ENCODE measurements at places on chromosomes 7 and 10. TPM values are rescaled to one million over a fixed set of nuclear protein-coding genes. Genes with fewer than 3 reads are reported as not detected.
A peak's percentile ranks its signal among the peaks of the same experiment; 100 is the strongest.

GRCh38 chr7:132491391-132491945 lies 84.8 kb downstream of the PLXNA4 start:
- no peak for DNase-seq

DNA sequence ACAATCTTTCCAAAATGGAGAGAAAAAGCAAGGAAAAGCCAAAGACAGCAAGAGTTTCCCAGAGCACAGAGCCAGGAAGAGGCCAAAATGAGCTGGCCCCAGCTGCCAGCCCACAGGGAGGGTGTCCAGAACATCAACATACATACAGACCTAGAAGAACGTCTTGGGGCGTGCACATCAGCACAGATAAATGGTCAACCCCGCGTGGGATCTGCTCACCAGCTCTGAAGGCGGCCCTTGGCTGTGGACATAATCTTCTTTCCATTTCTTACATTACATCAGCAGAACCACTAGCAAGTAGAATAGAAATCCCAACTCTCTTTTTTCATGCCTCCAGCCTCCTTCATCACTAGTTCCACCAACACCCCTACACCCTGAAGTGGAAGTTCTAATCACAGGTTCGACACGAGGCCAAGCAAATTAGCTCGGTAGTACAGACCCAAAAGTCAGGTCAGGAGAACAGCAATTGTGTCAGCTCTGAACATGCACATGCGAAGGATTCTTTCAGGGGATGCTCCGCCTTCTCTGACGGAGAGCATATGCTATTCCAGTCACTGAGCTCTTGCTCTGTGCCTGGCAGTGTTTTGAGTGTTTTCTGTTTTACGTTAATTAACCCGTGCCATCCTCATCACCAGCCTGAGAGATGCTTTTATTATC lies 16.4 kb downstream of the SH3PXD2A start:
- DNase-seq, result peak; percentile 44

DNA sequence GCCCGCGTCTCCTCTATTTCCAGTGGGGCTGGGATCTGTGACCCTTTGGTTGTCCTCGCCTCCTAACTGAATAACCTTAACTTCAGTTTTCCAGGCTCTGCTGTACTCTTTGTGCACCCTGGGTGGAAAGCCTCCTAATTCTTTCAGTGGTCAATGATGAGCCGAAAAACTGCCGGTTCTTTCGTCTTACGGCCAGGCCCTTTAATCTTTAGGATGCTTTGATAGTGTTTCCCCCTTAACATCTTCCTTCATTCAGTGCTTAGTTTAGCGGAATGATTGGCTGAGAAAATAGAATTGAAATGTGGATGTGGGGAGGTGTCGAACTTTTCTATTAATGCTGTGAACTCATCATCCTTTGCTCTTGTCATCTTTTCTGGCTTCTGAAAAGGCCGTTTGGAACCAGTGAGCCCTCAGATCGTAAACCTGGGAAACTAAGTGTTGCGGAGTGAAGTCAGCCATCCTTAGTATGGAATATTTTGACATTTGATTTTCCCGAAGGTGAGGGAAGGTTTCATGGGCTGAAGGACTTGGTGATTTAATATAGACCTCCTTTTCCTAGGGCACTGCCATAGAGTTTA lies 847 bp downstream of the GARS1 start:
- no peak for DNase-seq

DNA sequence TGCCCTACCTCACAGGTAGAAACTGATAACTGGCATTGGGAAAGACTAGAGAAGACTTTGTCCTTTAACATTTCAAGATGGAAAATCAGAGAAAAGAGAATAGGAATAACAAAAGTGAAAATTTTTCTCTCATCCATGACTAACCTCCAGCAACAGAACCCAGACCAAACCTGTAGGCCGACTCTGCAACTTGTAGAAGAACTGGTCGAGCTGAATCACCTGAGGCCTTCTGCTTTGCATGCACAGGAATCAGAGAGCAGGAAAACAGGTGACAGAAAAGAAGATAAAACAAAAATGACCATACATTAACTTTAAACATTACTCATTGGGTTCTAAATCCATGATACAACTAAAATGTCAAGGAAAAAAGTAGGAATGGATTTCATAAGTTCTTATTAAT lies 137.1 kb downstream of the SLC25A13 start:
- DNase-seq, result no peak

Gene GARIN1A
- 8.8 TPM for total RNA-seq

All from sciatic nerve (tissue), 2 donors.